ENCODE measurements at places on chromosomes 16 and 17. TPM values are rescaled to one million over a fixed set of nuclear protein-coding genes. Genes with fewer than 3 reads are reported as not detected.

The FGF11 gene
- total RNA-seq, result 14.8 TPM

The CTF1 gene
- 4.3 TPM for total RNA-seq

The HOXB1 gene
- not detected for total RNA-seq

The CCDC137 gene
- 20.1 TPM for total RNA-seq

The C17orf100 gene
- total RNA-seq, result 8.4 TPM

The CCL7 gene
- not detected for total RNA-seq

The HAS3 gene
- total RNA-seq, result 3.5 TPM

The ZNF423 gene
- total RNA-seq, result 16.4 TPM

The FBXO39 gene
- 0.63 TPM for total RNA-seq

The CA5A gene
- total RNA-seq, result not detected

The KRT25 gene
- not detected for total RNA-seq

The C16orf96 gene
- 0.67 TPM for total RNA-seq

The DNASE1 gene
- 42.2 TPM for total RNA-seq

The MGAT5B gene
- total RNA-seq, result 132 TPM

The MT1G gene
- 68.2 TPM for total RNA-seq

The TPSD1 gene
- not detected for total RNA-seq

The GDPD3 gene
- total RNA-seq, result 2.6 TPM

The ABCA10 gene
- total RNA-seq, result 22.1 TPM

The KRT20 gene
- not detected for total RNA-seq

The SHISA6 gene
- total RNA-seq, result 8.6 TPM

The OSGIN1 gene
- 8.0 TPM for total RNA-seq

The AKAP10 gene
- total RNA-seq, result 57.8 TPM

The CRYM gene
- 148 TPM for total RNA-seq

The GRAP gene
- total RNA-seq, result 1.6 TPM

The CFAP52 gene
- 6.8 TPM for total RNA-seq

The PRCD gene
- 14.9 TPM for total RNA-seq

The MT1A gene
- 3.3 TPM for total RNA-seq

The SLC47A1 gene
- 7.5 TPM for total RNA-seq

The KCNH4 gene
- total RNA-seq, result 4.0 TPM

The ACSF2 gene
- 28.6 TPM for total RNA-seq

The KRT31 gene
- total RNA-seq, result not detected

The CDRT15 gene
- total RNA-seq, result not detected

The KRT9 gene
- total RNA-seq, result not detected

The DNAH17 gene
- 4.1 TPM for total RNA-seq

The CES5A gene
- 1.5 TPM for total RNA-seq

The SPNS1 gene
- 18.6 TPM for total RNA-seq

The TBC1D28 gene
- 0.27 TPM for total RNA-seq

The MT1E gene
- total RNA-seq, result 191 TPM

The SNX20 gene
- total RNA-seq, result 4.2 TPM

The TEX19 gene
- not detected for total RNA-seq

The IRX3 gene
- 0.52 TPM for total RNA-seq

The CDH3 gene
- 6.4 TPM for total RNA-seq

The P2RX1 gene
- 0.57 TPM for total RNA-seq

The COQ7 gene
- 25.6 TPM for total RNA-seq

The CDYL2 gene
- 89.1 TPM for total RNA-seq

The TBC1D3E gene
- not detected for total RNA-seq
